GM23248 (cell line): ENCODE measurements at places on chromosomes 2 and 18. TPM values are rescaled to one million over a fixed set of nuclear protein-coding genes. Genes with fewer than 3 reads are reported as not detected.
A peak's percentile ranks its signal among the peaks of the same experiment; 100 is the strongest.

DNA sequence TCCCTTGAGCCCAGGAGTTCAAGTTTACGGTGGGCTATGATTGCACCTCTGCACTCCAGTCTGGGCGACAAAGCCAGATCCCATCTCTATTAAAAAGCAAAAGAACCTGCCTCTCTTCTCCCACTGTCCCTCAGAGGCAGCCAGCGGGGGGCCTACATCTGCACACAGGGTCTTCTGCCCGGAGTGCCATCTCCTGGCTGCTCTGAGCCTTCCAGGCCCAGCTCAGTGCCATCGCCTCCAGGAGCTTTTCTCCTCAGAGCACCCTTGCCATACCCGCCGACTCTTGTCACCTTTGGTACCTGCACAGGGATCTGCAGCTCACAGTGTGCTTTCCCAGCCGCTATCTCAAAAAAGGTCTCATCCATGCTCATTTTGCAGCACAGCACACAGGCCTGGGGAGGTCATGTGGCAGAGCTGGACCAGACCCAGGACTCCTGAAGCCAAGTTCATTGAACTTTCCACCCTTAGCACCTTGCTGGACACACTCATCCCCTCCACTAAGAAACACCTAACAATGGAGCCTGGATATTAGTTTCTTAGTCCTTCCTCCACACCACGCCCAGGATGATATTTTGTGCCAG, 186.3 kb downstream of the HAUS1 start:
- no peak for DNase-seq

DNA sequence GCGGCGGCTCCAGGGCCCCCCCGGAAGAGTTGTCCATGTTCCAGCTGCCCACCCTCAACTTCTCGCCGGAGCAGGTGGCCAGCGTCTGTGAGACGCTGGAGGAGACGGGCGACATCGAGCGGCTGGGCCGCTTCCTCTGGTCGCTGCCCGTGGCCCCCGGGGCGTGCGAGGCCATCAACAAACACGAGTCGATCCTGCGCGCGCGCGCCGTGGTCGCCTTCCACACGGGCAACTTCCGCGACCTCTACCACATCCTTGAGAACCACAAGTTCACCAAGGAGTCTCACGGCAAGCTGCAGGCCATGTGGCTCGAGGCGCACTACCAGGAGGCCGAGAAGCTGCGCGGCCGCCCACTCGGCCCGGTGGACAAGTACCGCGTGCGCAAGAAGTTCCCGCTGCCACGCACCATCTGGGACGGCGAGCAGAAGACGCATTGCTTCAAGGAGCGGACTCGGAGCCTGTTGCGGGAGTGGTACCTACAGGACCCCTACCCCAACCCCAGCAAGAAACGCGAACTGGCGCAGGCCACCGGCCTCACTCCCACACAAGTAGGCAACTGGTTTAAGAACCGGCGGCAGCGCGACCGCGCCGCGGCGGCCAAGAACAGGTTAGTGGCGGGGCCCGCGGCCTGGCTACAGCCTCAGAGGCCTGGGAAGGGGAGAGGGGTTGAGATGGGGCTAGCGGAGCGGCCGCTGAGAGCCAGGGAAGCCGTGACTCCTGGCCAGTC, 965 bp downstream of the SIX3 start:
- peak; percentile 43 for DNase-seq

DNA sequence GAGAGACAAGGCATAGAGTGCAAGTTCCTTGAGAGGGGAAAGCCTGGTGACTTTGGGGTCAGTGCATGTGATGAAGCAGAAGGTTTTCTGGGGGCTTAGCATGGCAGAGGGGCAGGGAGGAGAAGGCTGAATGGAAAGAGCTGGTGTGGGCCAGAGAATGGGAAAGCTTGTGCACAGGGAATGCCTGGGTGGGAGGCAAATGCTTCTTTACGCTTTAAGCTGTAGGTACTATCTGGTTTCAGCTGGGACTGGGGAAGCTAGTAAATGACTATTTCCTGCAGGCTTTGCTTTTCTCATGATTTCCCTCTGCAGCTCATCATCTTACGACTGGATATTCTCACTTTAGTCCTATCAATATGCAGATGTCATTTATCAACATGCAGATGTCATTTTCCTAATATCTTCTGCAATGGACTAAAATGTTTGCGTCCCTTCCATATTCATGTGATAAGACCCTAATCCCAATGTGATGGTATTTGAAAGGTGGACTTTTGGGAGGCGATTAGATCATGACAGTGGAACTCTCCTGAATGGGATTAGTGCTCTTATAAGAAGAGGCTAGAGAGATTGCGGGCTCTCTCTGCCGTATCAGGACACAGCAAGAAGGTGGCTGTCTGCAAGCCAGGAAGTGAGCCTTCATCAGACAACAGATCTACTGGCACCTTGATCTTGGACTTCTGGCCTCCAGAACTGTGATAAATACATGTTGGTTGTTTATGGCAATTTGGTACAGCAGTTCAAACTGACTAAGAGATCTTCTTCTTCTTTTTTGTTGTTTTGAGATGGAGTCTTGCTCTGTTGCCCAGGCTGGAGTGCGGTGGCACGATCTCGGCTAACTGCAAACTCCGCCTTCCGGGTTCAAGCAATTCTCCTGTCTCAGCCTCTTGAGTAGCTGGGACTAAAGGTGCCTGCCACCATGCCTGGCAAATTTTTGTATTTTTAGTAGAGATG, 50.1 kb downstream of the MYCN start:
- no peak for DNase-seq

GRCh38 chr18:48780913-48781162, 169.9 kb downstream of the SMAD7 start:
- DNase-seq, result peak; percentile 37

The UGP2 gene
- total RNA-seq, result 151 and 168 TPM in 2 replicates
